ENCODE measurements at places on chromosomes 3 and 15. TPM values are rescaled to one million over a fixed set of nuclear protein-coding genes. Genes with fewer than 3 reads are reported as not detected.

DNA sequence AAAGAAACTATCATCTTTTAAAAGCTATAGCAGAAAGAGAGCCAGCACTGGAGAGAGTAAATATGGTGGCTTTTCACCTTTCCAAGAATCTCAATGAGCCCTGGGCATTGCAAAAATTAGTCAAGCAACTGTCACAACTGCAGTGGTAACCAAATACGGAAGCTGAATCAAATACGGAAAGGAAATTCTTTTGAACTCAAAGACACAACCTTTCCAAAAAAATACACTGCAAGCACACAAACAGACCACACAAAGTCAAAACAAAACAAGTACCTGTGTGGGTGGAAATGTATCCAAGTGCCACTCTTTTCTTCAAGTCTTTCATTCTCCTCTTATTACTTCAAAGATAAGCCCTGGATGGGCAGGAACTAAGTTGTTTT, 17.6 kb downstream of the VGLL4 start:
- peak overlapping the region; percentile 84 for H3K27ac ChIP-seq
- peaks cover 42% of the 10 kb centered on the region for H3K36me3 ChIP-seq
- DNase-seq = peak; percentile 52
- H3K27me3 ChIP-seq = no peaks in the 10 kb centered on the region
- H3K4me3 ChIP-seq = peak overlapping the region; percentile 38
- H3K4me1 ChIP-seq = peaks cover 71% of the 10 kb centered on the region

DNA sequence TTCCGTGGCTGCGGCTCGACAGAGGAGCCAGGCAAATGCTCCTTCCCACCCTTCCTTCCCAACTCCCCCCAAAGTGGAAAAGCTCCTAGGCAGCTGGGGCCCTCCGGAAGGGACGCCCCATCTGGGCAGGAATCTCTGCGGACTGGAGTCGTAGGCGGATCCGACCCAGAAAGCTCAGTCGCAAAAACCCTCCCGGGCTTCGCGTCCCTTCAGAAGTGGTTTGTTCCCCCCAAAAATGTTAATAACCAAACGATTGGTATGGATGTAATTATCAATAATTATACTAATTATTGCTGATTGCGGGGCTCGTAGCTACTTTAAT, 3.8 kb downstream of the RNU6-1 start:
- no peak for DNase-seq
- H3K27me3 ChIP-seq = peaks cover 51% of the 10 kb centered on the region
- no peak overlapping the region for H3K27ac ChIP-seq
- peaks cover 2% of the 10 kb centered on the region for H3K36me3 ChIP-seq

- H3K27me3 ChIP-seq = peaks cover 16% of the 10 kb centered on the region
- no peak overlapping the region for H3K27ac ChIP-seq
- no peak overlapping the region for H3K4me3 ChIP-seq
- no peaks in the 10 kb centered on the region for H3K36me3 ChIP-seq
- DNase-seq = no peak
These were observed 29.8 kb upstream of the EPHB3 start for GRCh38 chr3:184531626-184532280.

IFT122 gene
- 18.9 TPM for total RNA-seq

- H3K4me1 ChIP-seq = no peaks in the 10 kb centered on the region
- DNase-seq = no peak
- no peak overlapping the region for H3K27ac ChIP-seq
- H3K4me3 ChIP-seq = no peak overlapping the region
- H3K36me3 ChIP-seq = no peaks in the 10 kb centered on the region
These were observed 918.8 kb downstream of the NAALADL2 start for GRCh38 chr3:175777965-175778364.

DNA sequence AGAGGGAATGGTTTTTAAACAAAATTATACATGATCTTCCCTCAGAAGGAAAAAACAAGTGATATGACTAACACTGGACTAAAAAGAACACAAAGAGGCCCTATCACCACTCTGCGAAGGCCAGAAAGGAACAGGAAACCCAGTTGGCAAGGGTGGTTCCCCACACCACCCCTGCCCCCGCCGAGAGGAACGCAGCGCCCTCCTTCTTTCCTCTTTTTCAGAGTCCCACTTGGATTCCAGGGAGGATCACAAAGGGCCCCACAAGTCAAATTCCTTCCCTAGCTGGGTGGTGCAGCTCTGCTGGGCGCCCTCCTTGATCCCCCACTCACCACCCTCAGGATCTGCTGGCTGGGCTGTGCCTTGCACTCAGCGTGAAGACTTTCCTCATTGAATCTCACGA, 29.8 kb downstream of the PLA1A start:
- H3K27me3 ChIP-seq = peaks cover 14% of the 10 kb centered on the region
- peak; percentile 42 for DNase-seq
- peaks cover 25% of the 10 kb centered on the region for H3K4me1 ChIP-seq

All from activated CD8-positive, alpha-beta T cell treated with anti-CD3 and anti-CD28 coated beads for 36 hours (primary cell).